Left hindlimb (tissue), 1 donor: ENCODE measurements at places on chromosomes 7 and 10.

DNA sequence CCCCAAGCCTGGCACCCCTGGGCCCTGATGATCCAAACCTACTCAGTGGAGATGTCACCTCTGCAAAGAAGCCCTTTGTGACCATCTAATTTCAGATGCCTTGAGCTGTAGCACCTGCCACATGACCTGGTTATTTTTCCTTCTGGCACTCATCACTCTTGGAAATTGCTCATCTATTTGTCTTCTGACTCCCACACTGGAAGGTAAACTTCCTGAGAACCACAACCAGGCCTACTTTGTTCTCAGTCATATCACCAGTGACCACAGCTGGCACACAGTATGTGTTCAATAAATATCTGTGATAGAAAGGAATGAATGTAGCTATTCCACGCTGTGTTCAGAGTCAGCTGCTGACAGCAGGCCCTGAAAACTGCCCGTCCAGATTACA is 97.1 kb downstream of the SH3PXD2A start:
- no peak for DNase-seq

DNA sequence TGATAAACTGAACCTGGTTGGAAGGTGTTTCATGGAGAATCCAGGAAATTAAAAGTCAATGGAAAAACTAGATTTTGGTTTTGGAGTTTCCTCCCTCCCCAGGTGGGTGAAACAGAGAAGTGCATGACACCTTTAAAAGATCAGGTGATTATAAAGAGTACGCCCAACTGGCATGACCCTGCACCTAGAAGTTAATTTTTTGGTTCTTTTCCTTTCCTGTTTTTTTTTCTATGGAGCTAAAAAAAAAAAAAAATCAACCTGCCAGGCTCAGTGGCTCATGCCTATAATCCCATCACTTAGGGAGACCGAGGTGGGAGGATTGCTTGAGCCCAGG is 7.9 kb downstream of the GJD4 start:
- DNase-seq: no peak

DNA sequence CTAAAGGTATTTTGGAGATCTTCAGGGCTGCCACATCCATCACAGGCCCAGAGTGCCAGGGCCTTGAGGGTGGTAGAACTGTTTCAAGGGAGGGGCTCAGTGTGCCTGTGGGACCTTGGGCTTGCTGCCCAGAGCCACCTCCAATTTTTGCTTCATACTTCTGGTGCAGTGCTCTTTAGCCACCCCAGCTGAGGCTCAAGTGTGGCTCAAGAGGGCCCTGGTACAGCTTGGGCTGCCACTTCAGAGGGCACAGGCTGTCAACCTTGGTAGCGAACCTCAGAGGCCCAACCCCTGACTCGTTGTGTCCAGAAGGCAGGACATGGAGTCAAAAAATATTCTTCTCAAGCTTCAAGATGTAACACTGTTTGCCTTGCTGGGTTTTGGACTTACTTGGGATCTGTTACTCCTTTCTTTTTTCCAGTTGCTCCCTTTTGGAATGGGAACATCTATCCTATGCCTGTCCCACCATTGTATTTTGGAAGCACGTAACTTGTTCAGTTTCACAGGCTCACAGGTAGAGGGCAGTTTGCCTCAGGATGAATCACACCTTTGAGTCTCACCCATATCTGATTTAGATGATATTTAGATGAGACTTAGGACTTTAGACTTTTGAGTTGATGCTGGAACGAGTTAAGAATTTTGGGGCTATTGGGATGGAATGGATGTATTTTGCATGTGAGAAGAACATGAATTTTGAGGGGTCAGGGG is 224.8 kb downstream of the RPS24 start:
- DNase-seq: no peak

DNA sequence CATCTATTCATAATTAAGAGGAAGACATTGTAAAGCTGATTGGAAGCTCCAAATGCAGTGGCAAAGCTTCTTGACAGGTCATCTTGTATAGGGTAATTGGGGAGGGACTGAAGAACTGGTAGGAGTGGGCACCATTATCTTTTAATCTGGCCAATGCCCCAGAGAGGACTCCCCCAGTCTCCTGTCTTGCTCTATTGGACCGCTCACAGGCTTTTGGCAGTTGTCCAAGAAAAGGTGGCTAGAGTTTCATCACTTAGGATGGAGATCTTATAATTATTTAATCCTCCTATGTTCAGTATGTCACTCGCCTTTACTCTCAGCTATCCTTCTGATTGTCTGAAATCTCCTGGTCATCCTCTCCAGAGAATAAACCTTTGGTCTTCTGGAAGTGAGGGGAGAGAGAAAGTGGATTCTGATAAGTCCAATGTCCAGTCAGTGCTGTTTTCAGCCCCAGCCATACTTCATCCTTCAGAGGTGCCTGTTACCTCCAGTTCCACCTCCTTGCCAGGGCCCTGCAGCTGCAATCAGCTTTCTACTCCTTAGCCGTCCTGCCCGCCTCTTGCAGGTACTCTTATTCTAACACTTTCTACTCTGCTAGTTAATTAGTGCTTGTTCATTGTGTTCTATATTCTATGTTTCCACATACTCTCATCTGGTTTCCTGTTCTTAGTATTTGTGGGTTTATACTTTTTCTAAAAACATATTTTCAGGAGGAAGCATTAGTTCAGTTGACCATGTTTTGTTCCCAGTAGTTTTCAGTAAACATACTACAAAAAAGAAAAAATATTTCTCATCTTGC is 241.6 kb downstream of the NSUN6 start:
- no peak for DNase-seq

- DNase-seq: no peak
Observed at GRCh38 chr10:68163735-68164134, 54.4 kb downstream of the MYPN start.

DNA sequence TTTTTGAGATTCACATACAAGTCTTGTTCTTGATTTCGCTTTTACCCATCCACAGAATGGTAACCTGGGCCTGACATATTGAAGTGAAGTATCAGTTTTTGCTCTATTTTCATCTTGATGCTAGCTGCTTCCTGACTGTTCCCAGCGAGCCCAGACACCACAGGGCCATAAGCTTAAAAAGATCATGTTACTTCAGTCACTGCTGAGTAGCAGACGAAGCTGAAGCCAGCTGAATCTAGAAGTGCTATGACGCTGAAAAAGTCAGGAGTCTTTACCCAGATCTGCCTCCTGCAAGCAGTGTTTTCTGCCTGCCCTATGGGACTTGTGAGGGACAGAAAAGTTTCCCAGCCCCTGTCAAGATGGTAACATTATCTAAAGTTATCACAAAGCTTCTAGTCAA is 2.7 kb upstream of the PRXL2A start:
- DNase-seq: peak; percentile 39

GRCh38 chr10:13871011-13871410 is 284.2 kb downstream of the PRPF18 start:
- no peak for DNase-seq

DNA sequence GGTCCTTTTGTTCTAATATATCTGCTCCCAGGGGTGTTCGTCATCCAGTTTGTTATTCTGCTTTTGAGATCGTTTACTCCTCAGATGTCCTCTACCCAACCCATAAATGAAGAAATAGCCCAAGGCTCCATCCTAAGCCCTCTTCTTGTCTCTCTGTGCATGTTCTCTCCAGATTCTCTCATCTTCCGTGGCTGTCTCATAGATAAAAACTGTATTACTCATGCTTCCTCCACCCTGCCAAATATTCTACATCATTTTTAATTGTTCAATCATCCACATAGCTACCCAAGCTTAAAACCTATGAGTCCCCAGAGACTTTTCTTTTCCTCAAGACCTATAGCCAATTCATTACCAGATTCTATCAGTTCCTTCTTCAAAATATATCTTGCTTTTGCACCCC is 44.9 kb downstream of the CAV1 start:
- no peak for DNase-seq

- no peak for DNase-seq
Observed at GRCh38 chr7:51013218-51013786, 230.6 kb upstream of the GRB10 start.

DNA sequence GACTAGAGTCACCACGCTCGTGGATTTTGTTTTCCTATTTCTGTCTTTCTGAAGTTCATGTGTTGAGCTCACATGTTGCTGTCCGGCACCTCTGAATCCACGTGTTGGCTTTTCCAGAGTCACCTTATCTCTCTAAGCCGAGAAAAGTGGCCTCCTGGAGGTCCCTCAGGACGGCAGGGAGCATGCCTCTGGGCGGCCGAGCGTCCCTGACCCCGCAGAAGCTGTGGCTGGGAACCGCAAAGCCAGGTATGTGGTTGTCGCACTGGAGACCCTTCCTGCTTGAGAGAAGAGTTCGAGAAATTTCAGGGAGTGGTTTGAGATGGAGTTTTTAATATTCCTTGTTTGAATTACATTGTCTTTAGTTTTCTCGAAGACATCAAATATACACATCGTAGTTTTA is 12.6 kb downstream of the IQCE start:
- no peak for DNase-seq

- DNase-seq: no peak
Observed at GRCh38 chr7:152202056-152202455, 176.6 kb downstream of the GALNT11 start.

DNA sequence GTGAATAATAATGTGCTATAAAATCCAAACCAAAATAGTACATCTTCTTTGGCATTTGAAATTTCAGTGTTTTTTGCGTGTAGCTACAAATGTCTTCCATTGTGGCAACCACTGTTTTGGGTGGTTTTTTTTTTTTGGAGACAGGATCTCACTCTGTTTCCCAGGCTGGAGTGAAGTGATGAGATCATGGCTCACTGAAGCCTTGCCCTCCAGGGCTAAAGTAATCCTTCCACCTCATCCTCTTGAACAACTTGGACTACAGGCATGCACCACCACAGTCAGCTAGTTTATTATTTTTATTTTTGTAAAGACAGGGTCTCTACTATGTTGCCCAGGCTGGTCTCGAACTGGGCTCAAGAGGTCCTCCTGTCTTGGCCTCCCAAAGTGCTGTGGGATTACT is 455.1 kb downstream of the AUTS2 start:
- DNase-seq: no peak

GRCh38 chr10:29783201-29783947 is 148.6 kb upstream of the SVIL start:
- DNase-seq: no peak

DNA sequence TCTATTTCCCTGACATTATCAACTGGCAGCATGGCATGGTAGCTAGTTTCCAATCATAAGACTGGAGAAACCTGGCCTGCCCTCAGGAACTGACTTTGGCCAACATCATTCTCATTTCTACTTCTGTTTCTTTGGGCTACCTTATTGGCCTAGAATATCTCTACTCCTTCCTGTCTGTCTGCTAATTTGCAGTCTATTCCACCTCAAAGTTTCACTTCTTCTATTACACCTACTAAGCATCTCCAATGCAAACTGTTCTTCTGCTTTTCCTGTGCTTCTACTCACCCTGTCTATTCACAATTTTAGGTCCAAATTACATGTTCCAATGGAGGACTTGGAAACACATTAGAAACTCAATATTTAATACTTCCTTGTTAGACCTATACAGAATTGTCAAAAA is 65.6 kb downstream of the ZNF503 start:
- no peak for DNase-seq

DNA sequence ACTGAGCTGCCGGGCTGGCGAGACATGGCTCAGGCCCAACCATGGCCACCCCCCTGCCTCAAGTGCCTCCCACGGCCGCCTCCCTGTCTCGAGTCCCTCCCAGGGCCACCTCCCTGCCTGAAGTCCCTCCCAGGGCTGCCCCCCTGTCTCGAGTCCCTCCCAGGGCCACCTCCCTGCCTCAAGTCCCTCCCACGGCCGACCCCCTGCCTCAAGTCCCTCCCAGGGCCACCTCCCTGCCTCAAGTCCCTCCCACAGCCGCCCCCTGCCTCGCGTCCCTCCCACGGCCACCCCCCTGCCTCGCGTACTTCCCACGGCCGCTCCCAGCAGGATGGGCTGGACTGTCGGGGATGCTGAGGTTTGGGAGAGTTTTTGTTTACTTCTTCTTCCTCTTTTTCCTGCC is 462.5 kb downstream of the PTPRN2 start:
- DNase-seq: no peak

- DNase-seq: no peak
Observed at GRCh38 chr10:97861097-97861750, 11.6 kb downstream of the GOLGA7B start.

- no peak for DNase-seq
Observed at GRCh38 chr10:132102071-132102716, 36.4 kb downstream of the JAKMIP3 start.

DNA sequence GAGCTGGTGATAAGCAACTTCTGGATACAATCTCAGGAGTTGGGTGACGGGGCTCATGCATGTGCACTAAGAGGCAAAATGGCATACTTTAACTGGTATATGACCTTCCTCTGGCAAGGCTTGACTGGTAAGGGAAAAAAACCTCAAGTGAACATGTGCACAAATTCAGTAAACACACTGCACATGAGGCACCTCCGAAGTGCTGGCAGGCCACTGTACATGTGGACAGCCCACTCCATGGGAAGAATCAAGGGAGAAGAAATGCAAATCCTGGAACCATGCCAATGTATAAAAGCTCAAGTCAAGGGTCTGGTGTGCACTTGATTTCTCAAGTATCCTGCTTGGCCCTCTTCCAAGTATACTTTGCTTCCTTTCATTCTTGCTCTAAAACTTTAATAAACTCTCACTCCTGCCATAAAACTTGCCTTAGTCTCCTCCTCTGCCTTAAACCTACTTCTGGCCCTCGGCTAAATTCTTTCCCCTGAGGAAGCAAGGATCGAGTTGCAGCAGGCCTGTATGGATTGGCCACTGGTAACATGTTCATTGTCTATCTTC is 167.2 kb downstream of the RAMP3 start:
- no peak for DNase-seq

DNA sequence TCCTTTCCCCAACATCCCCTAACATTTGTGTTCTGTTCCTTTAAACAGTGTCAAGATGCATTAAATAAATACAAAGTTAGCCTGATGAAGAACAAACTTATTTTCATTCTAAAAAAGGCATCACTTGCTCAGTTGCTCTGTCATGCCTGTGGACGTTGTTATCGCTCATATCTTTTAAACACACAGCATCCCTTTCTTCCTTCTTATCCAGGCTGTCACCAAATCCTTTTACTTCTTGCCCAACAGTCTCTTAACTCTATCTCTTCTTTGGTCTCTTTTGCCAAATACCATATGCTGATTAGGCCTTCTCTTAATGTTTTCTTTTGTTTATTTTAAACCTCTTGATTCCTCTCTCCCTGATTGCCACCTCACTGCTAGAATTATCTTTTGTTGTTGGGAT is 43.9 kb downstream of the DKK1 start:
- DNase-seq: no peak

- DNase-seq: no peak
Observed at GRCh38 chr7:43569424-43569823, 13.5 kb upstream of the STK17A start.

- no peak for DNase-seq
Observed at GRCh38 chr10:30897048-30897447, 134.6 kb downstream of the ZNF438 start.

- DNase-seq: no peak
Observed at GRCh38 chr7:91949221-91950009, 8.8 kb downstream of the AKAP9 start.
